ENCODE measurements at places on chromosomes 6 and 20.

DNA sequence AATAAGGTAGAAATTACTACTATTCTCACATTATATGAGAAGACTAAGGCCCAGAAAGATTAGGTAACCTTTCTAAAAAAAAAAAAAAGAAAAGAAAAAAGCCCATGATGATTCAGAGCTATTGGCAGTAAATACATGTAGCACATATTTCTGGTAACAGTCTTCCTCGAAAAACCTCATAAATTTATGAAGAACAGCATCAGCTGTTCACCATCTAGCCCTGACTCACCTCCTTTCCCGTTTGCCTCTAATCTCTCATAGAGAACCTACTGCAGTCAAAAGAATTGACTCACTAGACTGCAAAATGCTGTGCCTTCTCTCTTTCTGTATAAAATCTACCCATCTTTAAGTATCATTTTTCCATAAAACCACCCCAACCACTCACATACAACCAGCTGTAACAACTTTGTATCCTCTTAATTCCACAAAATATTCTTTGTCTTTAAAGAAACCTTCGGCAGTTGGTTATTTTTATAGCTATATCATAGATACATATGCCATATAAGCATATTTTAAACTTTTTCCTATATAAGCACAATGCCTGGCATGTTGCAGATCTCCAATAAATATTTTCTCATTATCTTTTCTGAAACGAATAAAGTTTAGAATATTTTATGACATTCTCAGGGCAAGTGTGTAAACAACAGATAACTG lies 152.7 kb upstream of the ENPP5 start:
- no peak for DNase-seq

- DNase-seq, result no peak
These were observed 37.5 kb upstream of the TMEM170B start for GRCh38 chr6:11500008-11500407.

- DNase-seq, result no peak
These were observed 8.7 kb upstream of the SDHAF4 start for GRCh38 chr6:70557998-70558397.

- DNase-seq, result no peak
These were observed 191.9 kb upstream of the PREP start for GRCh38 chr6:105594821-105595220.

- DNase-seq, result no peak
These were observed 325.5 kb downstream of the RNGTT start for GRCh38 chr6:88637761-88638545.

DNA sequence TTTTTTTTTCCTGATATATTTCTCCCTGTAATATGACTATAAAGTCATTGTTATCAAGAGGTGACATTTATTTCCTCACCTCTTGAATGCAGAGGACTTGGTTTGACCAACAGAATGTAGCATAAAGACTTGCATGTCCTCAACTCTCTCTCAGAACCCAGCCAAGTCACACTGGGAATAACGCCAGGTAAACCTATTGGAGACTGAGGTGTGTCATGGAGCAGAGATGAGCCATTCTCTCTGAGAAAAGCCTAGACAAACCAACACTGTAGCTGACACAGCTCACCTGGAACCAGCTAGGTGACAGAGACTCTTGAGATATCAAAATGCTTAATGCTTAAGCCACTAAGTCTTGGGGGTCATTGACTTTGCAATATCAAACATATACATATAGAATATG lies 533.6 kb downstream of the HAO1 start:
- DNase-seq, result no peak

GRCh38 chr20:19866070-19866469 lies 108.0 kb downstream of the RIN2 start:
- DNase-seq, result no peak

DNA sequence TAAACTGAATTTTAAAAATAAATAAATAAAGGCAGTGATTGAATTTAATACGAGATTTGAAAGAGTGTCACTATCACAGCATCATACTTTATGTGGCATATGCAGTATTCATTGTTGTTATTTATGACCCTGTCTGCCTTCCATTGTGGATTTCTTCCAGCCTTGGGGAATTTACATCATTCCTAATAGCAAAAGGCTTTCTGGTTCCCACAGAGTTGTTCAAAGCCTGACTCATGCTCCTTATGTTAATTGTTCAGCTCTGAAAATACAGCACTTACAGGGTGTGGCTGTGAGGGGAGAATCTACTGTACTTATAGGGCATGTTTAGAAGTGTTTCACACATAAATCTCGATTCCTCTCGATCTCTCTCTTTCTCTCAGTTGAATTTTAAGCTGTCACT lies 54.4 kb downstream of the JAG1 start:
- no peak for DNase-seq

DNA sequence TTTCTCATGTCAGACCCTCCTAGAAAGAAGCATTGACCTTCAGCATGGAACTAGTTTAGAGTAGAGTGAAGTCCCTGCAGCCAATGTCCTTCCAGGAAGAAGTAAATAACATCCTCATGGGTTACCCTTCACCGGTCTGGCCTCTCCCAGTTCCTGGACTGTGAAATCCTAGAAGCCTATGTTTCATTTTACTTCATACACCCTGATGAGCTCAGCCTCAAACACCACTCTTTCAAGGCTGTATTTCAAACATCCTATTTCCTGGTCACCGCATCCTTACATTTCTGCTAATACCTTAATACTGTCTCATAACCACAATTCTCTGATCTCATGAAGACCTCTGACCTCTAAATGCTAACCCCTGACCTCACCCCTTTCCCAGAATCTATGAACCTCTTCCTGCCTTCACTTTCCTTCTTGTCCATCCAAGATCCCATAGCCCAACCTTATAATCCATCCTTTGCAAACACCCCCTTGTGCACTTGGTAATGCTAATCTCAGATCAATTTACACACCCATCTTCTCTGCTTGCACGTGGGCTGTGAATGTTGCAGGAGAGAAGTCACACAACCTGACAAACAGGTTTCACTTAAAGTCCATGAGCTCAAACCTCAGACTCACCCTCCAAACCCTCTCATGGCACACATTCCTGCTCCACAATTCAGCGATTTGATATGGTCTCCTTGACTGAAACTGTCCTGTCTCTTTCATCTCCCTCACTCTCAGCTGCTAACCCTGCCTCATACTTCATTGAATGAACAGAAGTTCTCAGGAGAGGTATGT lies 30.2 kb downstream of the SLC2A10 start:
- DNase-seq, result no peak

GRCh38 chr6:74891349-74891831 lies 314.5 kb downstream of the COL12A1 start:
- no peak for DNase-seq

DNA sequence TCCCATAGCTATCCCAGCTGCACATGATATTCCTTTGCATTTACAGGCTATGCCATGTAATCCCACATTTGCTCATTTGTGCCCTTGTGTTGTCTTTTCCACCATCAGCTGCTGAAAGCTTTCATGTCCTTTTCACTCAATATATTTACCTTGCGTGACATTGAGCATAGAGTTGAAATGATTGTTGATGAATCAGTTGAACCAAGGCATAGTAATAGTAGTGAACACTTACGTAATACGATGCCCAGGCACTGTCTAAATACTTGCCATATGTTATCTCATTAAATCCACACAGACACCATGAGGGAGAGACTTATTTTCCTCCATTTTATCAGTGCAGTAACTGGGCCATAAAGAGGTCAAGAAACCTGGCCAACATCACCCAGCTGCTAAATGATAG lies 13.1 kb downstream of the RNF8 start:
- DNase-seq, result no peak

DNA sequence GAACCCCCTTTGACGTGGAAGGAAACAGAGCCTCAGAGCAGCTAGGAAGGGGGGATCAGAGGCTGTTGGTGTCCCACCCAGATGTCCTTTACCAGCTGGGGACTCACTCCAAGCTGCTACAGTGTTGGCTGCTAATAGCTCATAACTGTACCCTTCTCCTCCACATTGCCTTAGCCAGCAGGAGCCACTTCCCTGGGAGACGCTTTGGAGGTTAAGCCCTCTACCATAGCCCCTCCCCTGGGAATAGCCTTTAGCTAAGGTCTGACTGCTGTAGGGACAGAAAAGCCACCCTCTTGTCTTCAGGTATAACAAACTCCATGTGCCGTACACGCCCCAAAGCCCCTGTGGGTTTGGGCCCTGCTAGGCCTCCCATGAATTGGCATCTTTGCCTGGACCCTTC lies 238.6 kb downstream of the LRFN2 start:
- DNase-seq, result no peak
